Fibroblast of gingiva (primary cell): ENCODE measurements at places on chromosomes 12 and 14.

- no peak for DNase-seq
Measured at GRCh38 chr14:72480464-72481243, 413.2 kb downstream of the DPF3 start.

DNA sequence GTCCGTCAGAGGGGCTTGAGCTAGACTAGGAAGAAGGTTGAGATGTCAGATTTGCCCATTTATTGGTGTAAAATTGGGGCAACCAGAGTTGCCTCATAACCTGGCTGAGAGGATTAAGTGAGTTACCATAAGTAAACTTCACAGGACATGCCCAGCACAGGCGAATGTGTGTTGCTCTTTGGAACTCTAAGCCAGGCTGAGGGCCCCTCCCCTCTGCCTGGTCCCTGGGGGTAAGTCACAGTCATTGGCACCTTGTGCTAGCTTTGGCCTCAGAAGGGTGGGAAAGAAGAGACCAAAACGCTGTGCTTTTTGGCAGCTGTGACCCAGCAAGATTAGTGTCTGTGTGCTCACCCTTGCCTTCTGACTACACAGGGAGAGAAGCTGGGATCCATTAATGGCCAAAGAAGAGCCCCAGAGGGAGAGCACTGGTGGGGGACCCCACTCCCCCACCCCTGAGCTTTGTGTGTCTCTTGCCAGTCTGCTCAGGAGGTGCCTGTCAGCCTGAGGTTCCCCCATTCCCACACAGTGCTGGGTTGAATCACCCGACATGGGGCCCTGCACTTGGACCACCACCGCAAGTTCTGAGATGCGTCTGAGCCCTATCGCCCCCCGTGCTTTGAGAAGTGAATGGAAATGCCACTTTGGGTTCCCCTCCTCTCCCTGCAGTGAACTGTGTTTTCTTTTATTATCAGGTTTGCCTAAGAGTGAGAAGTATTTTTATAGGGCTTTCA is 74.1 kb downstream of the CACNA1C start:
- DNase-seq, result no peak

DNA sequence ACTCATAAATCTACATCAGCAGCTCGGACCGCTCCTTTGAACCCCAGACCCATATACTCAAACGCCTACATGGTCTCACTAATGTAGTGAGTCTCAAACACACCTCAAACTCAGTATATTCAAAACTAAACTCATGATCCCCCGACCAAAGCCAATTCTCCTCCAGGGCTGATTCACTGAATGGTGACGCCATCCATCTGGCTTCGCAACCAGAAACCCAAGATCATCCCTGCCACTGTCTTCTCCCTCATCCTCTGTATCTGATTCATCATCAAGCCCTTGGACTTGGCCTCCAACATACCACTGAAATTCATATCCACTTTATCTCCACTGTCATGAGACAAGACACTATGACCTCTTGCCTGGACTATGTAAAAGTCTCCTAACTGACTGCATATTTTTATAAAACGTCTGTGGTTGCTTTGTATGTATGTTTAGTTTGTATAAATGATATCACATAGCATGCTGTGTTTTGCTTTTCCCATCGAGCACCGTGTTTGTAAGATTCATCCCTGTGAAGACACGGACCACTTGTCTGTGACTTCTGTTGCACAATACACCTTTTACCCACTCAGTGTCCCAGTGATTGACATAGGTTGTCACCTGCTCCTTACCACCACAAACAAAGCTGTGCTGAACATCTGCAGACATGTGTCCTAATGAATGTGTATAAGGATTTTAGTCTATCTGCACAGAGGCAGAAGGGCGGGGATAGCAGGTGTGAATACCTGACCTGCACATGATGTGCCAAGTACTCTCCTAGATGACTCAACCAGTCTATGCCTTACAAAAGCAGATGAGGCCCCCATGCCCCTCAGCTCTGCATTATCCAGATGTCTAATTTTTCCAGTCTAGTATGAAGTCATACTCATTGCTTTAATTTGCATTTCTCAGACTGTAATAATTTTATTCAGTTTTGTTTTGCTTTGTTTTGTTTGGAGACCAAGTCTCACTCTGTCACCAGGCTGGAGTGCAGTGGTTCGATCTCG is 76.9 kb downstream of the VWF start:
- DNase-seq, result peak; percentile 78

DNA sequence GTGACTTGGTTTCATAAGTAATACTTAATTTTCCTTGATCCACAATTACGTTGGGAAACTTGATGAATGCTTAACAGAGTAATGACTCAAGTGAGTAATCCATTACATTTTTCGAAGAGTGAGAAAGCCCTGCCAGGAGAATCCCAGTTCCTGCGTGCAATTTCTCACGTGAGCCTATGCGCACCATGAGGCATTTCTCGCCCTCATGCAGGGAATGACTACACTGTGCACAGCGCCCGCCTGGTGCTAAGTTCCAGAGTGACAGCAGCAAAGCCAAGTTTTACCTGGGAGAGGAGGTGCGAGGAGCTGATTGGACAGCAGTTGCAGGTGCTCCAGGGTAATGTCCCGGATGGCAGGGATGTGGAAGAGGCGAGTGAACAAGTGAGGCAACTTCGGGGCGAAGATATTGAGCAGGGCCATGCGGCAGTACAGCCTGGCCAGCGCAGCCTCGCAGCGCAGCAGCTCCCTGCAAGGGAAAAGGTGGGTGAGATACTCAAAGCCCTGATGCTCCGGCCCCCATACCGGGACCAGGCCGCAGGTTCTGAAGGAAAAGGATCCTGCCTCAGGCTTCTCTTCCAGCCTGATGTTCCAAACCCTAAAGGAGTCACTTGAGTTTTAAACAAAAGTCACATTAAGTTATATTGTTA is 69.4 kb downstream of the TRAFD1 start:
- no peak for DNase-seq

DNA sequence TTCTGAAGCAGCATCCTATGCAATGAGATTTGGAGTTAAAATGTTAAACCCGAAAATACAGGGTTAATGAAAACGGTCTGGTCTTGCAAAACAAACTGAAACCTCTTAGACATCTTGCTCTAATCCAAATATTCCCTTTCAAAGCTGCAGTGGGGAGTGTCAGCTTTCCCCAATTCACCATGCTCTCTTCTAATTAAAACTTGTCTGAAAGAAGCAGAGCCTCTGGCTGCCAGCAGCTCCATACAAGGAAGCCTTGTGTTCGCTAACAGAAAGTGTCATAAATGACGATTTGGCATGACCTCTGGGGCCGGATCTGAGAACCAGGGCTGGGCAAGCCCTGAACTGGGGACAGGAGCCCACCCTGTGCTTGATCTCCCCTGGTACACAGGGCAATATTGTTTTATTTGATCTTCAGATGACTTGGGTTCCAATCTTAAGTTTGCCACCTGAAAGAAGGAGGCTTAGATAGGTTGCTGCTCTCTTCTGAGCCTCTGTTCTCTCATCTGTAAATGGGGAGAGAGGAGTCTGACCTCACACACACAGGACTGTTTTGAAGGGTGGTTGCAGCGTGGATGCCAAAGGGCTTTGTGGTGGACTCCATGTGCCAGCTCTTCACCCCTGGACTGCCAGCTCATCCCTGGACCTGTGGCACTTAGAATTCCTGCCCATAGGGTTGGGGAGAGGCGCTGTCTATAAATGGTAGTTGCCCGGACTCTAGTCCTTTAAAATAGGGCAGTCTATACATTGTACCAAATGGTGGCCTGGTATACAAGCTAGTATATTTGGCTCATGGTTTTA is 7.8 kb downstream of the KMT5A start:
- peak; percentile 72 for DNase-seq

DNA sequence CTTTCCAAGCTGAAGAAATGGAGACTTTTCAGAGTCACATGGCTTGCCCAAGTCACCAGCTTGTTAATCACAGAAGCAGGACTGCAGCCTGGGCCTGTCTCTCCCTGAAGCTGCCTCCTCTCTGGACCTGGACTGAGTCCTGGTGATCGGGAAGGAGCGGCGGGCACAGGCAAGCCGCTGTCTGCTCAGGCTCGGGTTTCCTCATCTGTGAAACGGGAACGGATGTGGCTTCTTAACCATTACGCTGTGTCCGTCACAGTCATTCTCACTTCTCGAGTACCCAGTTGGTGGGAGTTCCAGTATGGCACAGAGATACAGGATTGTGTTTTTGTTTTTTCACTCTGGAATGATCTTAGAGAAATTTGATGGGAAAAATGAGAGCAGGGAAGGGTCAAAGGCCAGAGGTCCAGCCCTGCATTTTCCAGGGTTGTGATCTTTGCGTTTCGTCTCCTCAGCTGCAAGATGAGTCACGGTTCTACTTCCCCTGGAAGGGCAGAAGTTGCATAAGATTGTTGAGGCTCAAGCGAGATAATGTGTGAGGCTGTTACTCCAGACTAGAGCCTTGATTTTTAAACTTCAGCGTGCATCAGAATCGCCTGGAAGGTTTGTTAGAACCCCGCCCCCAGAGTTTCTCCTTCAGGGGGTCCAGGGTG is 7.6 kb upstream of the LRTM2 start:
- DNase-seq, result no peak

DNA sequence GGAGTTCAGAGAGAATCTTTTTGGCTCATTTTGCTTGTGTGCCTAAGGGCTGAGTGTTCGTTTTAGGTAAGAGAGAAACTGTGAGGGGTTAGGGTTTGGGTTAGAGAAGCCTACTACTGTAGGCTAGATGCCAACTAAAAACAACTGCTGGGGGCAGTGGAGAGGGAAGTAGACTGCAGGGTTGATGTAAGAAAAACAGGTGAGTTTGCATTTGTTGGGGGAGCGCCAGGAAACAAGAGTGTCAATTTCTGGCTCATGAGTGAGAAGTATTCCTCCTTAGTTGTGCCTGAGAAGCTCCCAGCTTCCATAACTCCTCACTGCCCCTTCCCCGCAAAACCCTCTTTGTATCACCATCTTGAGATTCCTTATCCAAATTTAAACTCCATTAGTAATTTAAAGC is 92.3 kb downstream of the DERA start:
- DNase-seq, result no peak

DNA sequence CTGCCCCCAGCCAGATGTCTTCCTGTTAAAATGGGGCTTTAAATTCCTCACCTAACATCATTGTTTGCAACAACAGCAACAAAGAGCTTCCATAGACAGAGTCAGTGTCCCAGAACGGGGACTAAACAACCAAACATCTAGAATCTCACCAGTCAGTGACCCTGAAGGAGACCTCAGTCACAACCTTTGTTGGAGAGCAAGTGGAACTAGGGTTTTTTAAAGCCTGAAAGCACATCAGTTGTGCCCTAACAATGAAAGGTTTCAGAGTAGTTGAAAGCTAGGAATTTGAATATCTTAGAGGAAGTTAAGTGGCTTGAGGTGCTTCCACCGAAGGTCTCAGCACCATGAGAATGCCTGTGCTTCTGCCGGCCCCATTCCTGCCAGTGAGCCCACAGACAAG is 5.0 kb upstream of the ALDH2 start:
- no peak for DNase-seq

- peak; percentile 38 for DNase-seq
Measured at GRCh38 chr12:53989227-53990113, 4.5 kb downstream of the HOXC10 start.
